Glutamatergic neuron (in vitro differentiated cells): ENCODE measurements at places on chromosomes 12 and 14.

- peaks cover 11% of the 10 kb centered on the region for H3K27me3 ChIP-seq
- no peaks in the 10 kb centered on the region for H3K36me3 ChIP-seq
- H3K27ac ChIP-seq: no peak overlapping the region
- no peak for DNase-seq
- no peaks in the 10 kb centered on the region for H3K4me1 ChIP-seq
These were observed 36.3 kb downstream of the IL31 start for GRCh38 chr12:122137681-122138080.

DNA sequence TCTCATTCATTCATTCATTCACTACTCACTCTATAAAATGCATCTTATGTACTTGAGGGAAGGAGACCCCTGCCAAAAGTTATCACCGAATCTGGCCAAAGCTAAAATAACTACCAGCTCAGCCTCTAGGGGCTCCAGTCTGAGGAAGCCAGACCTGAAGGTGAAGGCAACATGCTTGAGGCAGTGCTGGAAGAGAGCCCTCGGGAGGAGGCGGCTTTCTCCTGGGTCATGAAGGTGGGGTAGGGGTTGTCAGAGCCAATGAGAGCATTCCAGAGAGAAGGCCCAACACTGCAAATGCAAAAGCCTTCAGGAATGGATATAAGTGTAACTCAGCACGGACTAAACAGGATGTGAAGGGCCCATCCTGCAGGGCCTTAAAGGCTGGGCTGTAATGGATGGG, 62.4 kb downstream of the GSC start:
- peaks cover 7% of the 10 kb centered on the region for H3K27me3 ChIP-seq
- H3K4me1 ChIP-seq: no peaks in the 10 kb centered on the region
- no peak overlapping the region for H3K27ac ChIP-seq
- DNase-seq: no peak
- no peaks in the 10 kb centered on the region for H3K36me3 ChIP-seq

DNA sequence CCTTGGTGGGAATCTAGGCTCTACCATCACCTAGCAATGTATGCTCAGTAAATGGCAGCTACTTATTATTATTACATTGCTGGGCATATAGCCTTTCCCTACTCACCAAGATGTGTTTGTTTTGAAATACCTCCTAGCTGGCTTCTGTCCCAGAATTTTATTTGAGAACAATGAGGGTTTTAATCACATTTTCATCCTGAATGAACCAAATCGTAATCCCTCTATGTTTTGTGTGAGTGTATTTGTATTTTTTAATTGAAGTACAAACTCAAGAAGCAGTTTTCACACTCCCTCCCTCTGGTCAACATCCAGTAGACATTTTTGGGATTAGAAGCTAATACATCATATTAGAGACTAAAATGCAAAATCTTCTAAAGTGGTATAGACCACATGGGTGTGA, 7.6 kb downstream of the SLC7A8 start:
- DNase-seq: no peak
- H3K36me3 ChIP-seq: no peaks in the 10 kb centered on the region
- peaks cover 15% of the 10 kb centered on the region for H3K4me1 ChIP-seq
- no peak overlapping the region for H3K27ac ChIP-seq
- peaks cover 3% of the 10 kb centered on the region for H3K27me3 ChIP-seq
- H3K4me3 ChIP-seq: no peak overlapping the region

DNA sequence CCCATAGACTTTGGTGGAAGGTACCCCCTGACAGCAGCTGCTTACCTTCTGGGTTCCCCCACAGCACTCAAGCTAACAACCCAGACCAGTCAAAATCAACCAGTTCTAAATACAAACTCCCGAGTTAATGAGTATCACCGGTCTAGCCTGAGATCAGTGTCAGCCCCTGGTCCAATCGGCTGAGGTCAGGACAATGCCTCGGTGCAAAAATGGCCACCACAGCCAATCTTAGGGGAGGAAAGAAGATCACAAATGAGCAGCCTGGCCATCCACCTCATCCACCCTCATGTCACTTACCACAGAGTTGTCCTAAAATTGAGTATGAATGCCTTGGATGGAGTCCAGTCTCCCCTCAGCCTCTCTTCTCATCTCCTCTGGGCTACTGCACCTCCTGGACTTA, 128.5 kb downstream of the PHETA1 start:
- peaks cover 3% of the 10 kb centered on the region for H3K27me3 ChIP-seq
- no peaks in the 10 kb centered on the region for H3K36me3 ChIP-seq
- no peak overlapping the region for H3K4me3 ChIP-seq
- H3K27ac ChIP-seq: no peak overlapping the region
- H3K4me1 ChIP-seq: no peaks in the 10 kb centered on the region

DNA sequence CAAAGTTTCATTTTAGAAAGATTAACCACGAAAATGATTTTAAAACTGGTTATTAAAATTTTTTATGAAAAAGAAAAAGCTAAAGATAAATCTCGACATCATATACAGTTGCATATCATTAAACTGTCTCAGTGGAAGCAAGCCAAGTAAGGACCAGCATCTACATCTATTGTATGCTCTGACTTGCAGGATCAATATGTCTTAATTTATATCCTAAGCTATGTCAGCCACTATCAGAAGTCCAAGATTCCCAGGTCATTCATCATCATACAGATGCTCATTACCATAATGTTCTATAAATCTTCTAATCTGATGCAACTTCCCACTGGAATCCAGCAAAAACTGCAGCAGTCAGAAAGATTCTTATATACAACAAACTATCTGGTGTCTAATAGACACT, 43.5 kb downstream of the CMAS start:
- H3K27me3 ChIP-seq: no peaks in the 10 kb centered on the region
- no peaks in the 10 kb centered on the region for H3K4me1 ChIP-seq
- H3K36me3 ChIP-seq: no peaks in the 10 kb centered on the region
- no peak overlapping the region for H3K27ac ChIP-seq
- no peak overlapping the region for H3K4me3 ChIP-seq
